DMS53 (cell line): ENCODE measurements at places on chromosomes 2 and 18.

- no peak for DNase-seq
These were observed 56.3 kb upstream of the ZDBF2 start for GRCh38 chr2:206218156-206218555.

DNA sequence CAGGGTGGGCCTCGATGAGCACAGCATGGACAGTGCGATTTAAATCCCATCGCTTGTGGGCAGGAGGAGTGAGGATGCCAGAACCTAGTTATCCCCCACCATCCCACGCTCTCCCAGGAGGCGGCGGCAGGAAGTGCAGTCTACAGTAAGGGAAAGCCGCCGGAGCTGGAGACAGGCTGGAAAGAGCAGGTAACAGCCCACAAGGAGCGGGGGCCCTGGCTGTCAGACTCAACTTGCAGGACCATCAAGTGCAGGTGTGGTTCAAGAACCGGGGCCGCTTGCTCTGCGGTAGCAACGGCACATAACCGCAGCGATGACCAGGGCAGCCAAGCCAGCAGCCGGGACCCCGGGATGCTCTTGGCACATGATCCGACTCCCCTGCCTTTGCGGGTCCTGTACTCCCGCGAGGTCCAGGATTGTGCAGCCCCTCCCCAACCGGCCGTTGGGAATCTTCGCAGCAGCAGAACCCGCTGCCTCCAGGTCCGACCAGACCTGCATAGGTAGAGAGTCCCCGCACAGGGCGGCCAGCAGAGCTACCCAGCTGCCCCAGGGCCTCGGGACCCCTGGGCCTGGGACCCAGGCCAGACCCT is 82.1 kb downstream of the BIN1 start:
- DNase-seq, result peak; percentile 90

DNA sequence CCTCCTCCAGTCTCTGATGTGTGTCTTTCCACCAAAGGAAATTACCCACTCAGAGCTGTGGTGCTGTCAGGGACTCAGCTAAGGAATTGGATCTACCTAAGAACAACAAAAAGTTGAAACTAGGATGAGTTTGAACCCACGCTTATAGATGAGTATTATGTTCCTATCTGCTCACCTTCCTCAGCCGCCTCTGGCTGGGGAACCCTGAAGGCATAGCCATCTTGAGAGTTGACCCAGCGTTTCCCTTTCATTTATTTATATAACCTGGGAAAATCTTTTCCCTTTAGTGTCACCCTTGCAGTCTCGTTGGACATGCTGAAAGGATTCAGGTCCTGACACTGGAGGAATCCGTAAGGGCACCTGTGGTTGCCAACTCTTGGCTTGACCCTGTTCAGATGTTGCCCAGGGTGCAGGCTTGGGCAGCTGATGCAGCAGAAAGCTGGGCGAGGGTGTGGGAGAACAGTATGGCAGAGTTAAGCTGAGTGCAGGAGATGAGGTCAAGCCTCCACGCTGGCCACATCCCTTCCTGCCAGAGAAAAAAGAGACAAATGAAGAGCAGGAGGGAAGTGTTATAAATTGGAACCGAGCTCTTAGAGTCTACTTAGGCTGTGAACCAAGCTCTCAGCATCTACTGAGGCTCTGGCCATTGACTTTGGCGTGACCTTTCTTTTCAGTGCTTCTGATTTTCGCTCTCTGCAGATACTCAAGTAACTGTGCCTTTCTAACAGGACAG is 1.9 kb downstream of the CDH20 start:
- DNase-seq, result peak; percentile 35

GRCh38 chr2:168913495-168913894 is 12.4 kb downstream of the G6PC2 start:
- DNase-seq, result peak; percentile 48

DNA sequence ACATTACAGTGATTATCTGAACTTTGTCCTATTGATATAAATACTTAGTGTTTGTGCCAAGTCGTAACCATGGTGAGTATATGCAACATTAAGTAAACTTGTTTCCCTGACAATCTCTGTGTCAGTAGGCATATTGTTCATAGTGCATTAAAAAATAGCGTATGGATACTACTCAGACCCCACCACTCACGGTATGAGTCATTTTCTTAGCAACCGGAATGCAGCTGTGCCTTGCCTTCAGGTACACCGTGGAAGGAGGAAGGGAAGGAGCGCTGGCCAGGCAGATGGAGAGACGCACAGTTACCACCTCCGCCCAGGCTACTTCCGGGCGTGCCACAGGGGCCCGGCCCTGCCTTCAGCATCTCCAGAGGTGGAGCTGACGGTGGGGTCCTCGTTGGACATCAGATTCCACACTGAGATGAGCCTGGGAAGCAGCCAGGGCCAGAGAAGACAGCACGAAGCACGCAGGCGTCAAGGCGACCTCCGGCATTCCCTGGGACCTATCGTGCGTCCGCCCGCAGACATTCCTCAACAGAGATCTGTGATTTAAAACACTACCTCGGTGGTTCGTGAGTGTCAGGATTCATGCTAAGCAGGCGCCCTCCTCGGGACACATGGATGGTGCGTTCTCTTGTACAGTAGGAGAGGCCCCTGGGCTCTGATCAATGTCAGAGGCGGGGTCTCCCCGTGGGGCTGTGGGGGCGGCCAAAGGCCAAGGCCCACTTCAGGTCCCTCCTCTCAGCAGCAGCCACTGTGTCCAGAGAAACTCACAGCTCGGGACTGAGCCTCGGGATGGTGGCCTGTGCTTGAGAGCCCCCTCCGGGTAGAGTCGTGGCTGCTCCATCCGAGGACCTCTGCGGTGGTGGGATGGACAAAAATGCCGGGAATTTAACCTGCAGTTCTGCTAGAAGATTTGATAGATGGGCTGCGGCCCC is 82.2 kb upstream of the HDAC4 start:
- no peak for DNase-seq

GRCh38 chr2:176157499-176158185 is 535 bp downstream of the HOXD3 start:
- peak; percentile 90 for DNase-seq

- DNase-seq, result no peak
These were observed 6.4 kb upstream of the NPAS2 start for GRCh38 chr2:100813527-100813926.

GRCh38 chr2:102977426-102978090 is 215.7 kb downstream of the TMEM182 start:
- peak; percentile 6 for DNase-seq

GRCh38 chr2:48380989-48381625 is 148.8 kb upstream of the STON1 start:
- no peak for DNase-seq

GRCh38 chr18:47510831-47511230 is 259.4 kb upstream of the SKOR2 start:
- no peak for DNase-seq

DNA sequence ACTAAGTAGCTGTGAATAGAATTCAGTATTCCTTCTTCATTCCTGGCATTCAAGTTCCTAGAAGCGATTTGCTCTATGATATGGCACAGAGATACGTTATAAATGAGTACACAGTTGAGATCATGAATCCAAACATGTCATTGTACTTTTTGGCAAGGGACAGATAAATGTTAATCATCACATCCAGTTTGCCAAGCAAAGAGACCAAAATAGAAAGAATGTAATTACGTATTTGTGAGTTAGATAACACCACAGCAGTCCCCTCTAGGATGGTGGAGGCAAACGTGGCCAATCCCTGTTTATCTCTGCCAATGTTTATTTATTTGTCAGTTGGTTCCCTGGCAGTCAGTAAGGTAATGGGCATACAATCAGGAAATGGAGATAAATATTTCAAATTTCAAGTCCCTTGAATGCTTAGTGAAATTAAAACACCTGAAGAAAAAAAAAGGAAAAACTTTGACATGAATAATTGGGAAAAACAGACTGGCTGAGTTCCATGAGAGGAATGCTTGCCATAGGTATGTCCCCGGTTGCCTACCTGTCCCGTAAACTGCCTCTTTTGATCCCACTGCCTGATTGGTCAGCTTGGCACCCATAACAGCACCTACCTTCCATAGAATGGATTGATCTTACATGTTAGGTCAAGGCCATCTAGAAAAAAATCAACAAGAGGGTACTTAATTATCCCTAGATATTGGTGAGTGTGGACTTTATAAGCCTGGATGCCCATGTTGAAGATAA is 451.1 kb upstream of the NETO1 start:
- DNase-seq, result no peak

GRCh38 chr2:28997237-28997846 is 16.2 kb downstream of the TOGARAM2 start:
- DNase-seq, result no peak

- no peak for DNase-seq
These were observed 276.3 kb downstream of the EIPR1 start for GRCh38 chr2:3101016-3101942.

- peak; percentile 66 for DNase-seq
These were observed 25.0 kb downstream of the SPEG start for GRCh38 chr2:219459460-219460311.

- no peak for DNase-seq
These were observed 5.6 kb upstream of the GREB1 start for GRCh38 chr2:11528228-11528627.

- DNase-seq, result no peak
These were observed 384.4 kb downstream of the EIPR1 start for GRCh38 chr2:2993172-2993692.

GRCh38 chr2:88680916-88681315 is 10.6 kb upstream of the RPIA start:
- DNase-seq, result no peak

DNA sequence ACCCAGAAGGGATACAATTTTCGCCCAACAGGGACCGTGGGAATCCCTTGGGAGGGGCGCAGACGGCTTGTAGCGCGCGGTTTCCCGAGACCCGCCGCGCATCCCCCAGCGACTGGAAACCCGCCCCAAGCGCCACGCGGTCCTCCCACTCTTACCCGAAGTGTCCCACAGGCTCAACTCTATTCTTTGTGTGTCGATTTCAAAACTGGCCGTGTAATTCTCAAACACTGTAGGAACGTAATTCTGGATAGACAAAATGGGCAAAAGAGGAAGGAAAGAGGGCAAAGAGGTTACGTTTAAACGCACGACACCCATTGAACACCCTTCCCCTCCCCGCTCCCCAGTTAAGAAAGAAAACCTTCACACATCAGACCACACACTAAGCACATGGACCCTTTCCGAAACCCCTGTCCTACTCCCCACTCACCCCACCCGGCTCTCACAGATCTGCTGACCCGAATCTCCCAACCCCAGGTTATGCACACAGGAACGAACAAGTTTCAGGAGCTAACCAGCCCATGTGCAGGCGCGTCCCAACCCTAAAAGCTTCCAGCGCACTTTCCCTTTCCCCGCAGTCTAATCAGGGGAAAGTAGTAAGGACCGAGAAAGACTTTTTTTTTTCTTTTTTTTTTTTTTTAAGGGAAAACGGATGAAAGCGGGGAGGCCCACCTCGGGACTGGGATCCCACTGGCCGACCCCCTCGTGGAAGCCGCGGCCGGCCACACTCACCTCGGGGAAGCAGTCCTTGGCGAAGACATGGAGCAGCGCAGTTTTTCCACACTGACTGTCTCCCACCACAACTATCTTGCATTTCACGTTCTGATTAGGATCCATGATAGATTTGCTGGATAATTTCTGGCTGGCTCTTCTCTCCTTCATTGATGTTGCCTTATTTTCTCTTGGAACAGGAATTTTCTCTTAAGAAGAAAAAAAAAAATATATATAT is 655 bp downstream of the RND3 start:
- peak; percentile 42 for DNase-seq

DNA sequence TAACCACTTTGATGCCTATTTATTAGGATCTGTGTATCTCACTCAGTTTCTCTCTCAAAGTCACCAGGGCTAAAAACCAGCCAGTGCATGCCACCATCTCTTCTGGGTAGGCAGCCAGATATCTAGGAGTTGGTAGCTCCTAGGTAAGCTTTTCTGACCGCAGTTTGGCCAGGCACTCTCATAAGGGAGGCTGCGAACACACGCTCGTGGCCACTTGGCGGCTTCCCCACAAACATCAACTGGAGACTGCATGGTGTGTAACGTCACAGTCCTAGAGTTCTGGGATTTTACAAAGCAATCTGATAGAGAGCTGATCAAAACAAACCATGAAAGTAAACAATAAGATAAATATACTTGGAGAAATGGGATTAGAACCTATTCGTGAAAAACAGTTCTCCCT is 424.3 kb upstream of the ACVR2A start:
- DNase-seq, result no peak

DNA sequence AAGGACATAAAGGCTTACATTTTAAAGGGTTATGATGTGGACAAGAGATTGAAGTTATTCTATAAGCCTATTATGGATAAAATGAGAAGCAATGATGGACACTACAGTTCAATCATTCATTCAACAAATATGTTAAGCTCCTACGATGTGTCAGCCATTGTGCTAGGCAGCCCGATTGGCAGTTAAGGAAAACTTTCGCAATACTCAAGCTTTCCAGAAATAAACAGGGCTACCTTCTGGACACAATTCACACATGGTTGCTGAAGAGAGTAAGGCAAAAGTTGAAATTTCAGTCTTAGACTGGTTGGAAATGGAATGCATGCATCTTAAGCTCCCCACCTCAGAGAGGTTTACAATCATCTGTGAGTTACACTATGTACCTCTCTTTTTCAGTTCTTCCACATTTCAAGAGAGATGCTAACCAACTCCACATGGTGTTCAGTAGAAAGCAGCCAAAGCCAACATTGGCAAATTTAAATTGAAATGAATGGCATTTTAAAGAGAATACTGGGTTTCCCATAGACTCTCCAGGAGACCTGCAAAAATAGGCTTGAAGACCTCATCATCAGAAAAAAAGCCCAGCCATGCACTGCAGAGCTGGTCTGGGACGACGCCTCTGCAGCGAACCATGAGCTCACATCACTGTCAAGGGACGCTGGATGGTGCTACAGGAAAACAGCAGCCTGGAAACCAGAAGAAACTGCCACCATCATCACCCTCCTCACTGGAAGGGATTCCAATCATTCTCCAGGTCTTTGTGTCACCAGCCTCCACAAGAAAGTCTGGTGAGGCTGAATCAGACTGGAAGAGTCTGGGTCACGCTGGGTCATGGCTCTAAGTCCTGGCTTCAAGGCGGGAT is 276.3 kb downstream of the AFF3 start:
- no peak for DNase-seq

DNA sequence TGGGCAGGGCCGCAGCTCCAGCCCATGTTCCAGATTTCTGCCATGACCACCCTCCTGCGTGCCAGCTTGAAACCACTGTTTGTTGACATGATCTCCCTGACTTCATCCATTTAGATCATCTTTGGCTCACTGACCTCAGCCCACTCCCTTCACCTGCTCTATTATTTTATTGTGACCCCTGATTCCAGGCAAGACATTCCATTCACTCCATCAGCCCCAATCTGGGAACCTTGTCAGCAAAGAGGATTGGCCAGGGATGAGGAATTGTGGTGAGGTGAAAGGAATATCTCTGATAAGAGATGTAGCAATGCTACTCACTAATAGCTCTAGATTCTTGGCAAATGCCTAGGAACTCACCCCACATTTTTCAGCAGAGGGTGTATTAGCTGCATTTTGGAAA is 174.2 kb downstream of the TMEM247 start:
- no peak for DNase-seq
